ENCODE measurements at places on chromosomes 5 and 9.

DNA sequence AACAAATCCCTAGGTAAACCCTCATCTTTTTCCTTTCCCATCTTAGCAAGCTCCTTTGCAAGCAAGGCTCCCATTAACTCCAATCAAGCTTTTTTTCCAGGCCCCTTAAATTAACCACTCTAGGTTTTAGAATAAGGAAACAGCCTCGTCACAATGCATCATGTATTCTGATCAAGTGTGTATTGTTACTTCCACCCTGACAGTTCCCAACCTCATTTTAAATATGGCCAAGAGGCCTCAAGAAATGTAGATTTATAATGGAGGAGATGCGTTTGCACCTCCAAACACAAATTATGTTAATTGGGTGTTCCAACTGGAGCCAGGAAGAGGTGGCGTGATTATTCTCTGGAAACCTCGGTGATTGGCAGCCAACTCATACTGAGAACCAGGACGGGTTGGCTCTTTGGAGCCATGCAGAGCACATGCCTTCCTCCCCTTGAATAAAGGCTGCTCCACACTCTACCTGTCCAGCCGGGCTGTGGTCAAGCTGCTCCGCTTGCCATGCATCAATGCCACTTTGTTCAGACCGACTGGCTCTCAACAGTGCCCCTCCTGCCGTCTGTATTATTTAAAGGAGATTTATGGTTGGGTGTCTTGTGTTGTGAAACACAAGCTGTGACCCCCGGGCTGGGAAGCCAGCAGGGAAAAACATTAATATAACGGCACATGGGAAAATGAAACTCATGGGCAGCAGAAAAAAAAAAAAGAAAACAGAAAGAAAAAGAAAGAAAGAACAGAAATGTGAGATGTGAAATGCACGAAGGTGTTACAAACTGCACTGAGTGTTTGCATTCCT is 191.1 kb downstream of the EBF1 start:
- no peak for DNase-seq

GRCh38 chr9:88218726-88219125 is 80.5 kb upstream of the SPATA31C2 start:
- DNase-seq: no peak

GRCh38 chr9:109454041-109454440 is 44.1 kb downstream of the PTPN3 start:
- no peak for DNase-seq

GRCh38 chr9:91026266-91026665 is 224.6 kb downstream of the SYK start:
- DNase-seq: no peak

GRCh38 chr5:2904956-2905355 is 153.5 kb upstream of the IRX2 start:
- DNase-seq: no peak

- no peak for DNase-seq
These were observed 185.0 kb downstream of the SEMA6A start for GRCh38 chr5:116389601-116390000.

DNA sequence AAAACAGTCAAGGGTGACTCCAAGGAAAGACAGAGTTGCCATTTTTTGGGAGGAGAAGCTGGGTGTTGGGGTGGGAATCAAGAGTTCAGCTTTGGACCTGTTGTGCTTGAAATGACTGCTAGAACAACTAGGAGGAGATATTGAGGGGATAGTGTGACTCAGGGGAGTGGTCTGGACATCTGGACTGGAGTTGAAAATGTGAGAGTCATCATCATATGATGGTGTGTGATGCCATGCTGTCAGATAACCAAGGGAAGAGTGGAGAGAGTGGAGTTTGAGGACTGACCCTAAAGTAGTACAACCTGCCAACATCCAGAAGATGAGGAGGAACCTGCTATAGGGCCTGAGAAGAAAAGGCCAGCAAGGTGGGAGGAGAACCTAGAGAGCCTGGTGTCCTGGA is 199.7 kb downstream of the ARHGEF28 start:
- no peak for DNase-seq

DNA sequence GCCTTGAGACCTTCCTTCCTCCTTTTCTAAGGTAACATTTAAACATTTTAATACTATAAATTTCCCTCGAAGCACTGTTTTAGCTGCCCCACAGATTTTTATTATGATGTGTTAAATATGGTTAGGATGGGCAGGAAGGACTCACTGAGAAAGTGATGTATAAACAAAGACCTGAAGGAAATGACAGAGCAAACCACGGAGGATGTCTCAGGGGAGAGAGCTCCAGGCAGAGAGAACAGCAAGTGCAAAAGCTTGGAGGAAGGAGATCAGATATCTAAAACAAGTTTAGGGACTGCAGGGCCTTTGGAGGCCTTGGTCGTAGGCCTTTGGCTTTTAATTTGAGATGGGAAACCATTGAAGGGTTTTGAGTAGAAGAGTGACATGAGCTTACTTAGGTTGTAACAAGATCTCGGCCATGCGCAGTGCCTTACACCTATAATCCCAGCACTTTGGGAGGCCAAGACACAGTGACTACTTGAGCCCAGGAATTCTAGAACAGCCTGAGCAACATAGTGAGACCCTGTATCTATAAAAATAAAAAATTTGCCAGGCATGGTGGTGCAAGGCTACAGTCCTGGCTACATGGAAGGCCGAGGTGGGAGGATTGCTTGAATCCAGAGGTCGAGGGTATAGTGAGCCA is 35.5 kb upstream of the LRRTM2 start:
- no peak for DNase-seq

DNA sequence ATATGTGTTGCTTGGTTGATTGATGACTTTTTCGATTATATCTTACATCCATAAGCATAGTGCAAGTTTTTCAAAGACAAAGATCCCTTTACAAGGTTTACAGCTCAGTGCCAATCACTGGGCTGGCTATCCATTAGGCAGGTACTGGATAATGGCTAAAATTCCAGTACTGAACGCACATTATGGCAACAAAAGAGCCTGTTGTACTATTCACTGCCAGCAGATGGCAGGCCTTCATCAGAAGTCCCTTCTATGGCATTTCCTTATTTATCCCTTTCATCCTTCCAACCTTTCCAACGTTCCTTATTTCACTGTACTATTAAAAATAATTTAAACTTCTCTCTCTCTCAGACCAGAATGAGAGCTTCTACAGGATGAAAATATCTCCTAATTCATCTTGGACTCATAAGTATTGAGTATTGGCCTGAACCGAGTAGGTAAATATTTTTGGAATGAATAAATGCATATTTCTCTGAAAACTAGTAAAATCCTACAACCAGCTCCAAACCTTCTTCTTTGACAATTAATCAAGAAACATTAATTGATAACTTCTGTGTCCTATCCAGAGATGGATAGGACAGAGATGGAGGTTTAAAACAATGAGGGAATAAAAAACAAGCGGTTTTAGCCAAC is 6.7 kb upstream of the WNT8A start:
- DNase-seq: peak; percentile 58

- DNase-seq: no peak
These were observed 73.1 kb downstream of the FOXB2 start for GRCh38 chr9:77092536-77092935.
